ENCODE measurements at places on chromosomes 13 and 19. TPM values are rescaled to one million over a fixed set of nuclear protein-coding genes. Genes with fewer than 3 reads are reported as not detected.
A peak's percentile ranks its signal among the peaks of the same experiment; 100 is the strongest.

DNA sequence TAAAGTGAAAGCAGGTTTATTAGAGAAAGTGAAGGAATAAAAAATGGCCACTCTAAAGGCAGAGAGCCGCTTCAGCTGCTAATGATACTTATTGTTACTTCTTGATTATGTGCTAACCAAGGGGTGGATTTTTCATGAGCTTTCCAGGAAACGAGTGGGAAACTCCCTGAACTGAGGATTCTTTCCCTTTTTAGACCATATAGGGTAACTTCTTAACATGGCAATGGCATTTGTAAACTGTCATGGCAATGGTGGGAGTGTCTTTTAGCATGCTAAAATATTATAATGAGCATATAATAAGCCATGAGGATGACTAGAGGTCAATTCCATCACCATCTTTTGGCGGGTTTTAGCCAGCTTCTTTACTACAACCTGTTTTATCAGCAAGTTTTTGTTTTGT is 890.0 kb downstream of the UQCRFS1 start:
- no peak overlapping the region for H3K4me3 ChIP-seq
- no peak overlapping the region for H3K27ac ChIP-seq
- H3K36me3 ChIP-seq, result no peaks in the 10 kb centered on the region
- DNase-seq, result no peak
- peaks cover 1% of the 10 kb centered on the region for H3K27me3 ChIP-seq

NLRP7 gene
- 0.69 TPM for total RNA-seq

CYP2A6 gene
- not detected for total RNA-seq

DNA sequence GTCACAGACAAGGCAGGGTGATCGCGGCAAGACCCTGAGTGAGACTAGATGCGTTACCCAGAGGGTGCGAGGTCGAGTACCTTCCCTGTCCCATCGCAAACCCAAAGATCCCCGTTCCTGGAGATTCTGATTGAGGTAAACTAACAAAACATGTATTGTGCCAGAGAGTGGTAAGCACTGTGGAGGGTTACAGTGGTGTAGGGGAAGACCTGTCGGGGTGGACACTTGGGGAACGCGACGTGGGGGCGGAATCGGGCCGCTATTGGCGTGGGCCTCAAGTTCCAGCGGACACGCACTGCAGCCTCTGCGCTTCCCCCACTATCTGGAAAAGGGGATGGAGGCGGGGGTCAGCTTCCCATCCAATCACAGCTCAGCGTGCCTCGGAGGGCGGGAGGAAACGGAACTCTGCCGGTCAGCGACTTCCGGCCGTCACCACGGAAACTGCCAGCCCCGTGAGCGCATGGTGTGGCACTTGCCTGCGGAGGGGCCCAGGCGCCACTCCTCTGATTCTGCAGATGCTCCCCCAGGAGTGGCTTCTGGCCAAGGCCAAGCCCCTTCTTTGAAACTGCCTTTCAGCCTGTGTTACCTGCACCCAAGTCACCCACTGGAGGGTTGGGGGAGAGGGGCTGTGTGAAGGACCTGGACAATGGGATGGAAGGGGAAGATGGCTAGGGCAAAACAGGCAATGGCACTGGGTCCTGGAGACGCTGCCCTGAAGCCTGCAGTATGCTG is 1.0 kb upstream of the UBE2M start:
- peaks cover 27% of the 10 kb centered on the region for H3K27me3 ChIP-seq
- DNase-seq, result peak; percentile 74
- H3K27ac ChIP-seq, result peak overlapping the region; percentile 99
- H3K4me1 ChIP-seq, result peaks cover 29% of the 10 kb centered on the region
- H3K36me3 ChIP-seq, result peaks cover 32% of the 10 kb centered on the region

GRCh38 chr13:75258159-75258782 is 223.7 kb downstream of the TBC1D4 start:
- peaks cover 5% of the 10 kb centered on the region for H3K4me1 ChIP-seq
- H3K36me3 ChIP-seq, result no peaks in the 10 kb centered on the region
- H3K27ac ChIP-seq, result no peak overlapping the region
- H3K4me3 ChIP-seq, result no peak overlapping the region

CCNE1 gene
- total RNA-seq, result 2.3 TPM

PPM1N gene
- total RNA-seq, result 0.33 TPM

DNA sequence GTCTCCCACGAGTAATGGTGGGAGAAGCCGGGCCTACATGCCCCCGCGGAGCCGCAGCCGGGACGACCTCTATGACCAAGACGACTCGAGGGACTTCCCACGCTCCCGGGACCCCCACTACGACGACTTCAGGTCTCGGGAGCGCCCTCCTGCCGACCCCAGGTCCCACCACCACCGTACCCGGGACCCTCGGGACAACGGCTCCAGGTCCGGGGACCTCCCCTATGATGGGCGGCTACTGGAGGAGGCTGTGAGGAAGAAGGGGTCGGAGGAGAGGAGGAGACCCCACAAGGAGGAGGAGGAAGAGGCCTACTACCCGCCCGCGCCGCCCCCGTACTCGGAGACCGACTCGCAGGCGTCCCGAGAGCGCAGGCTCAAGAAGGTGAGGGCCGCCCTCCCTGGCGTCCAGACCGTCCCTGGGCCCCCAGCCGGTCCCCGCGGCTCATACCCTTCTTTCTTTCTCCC is 1.4 kb upstream of the USF2 start:
- H3K4me3 ChIP-seq, result peak overlapping the region; percentile 94
- DNase-seq, result peak; percentile 24
- peaks cover 7% of the 10 kb centered on the region for H3K27me3 ChIP-seq
- H3K27ac ChIP-seq, result peak overlapping the region; percentile 48
- peaks cover 6% of the 10 kb centered on the region for H3K4me1 ChIP-seq

NCR1 gene
- not detected for total RNA-seq

- peaks cover 40% of the 10 kb centered on the region for H3K4me1 ChIP-seq
- no peak for DNase-seq
- H3K27me3 ChIP-seq, result peaks cover 6% of the 10 kb centered on the region
- H3K27ac ChIP-seq, result no peak overlapping the region
- peak overlapping the region; percentile 35 for H3K4me3 ChIP-seq
- H3K36me3 ChIP-seq, result peaks cover 4% of the 10 kb centered on the region
Observed at GRCh38 chr13:51613535-51613934, 29.3 kb downstream of the WDFY2 start.

DNA sequence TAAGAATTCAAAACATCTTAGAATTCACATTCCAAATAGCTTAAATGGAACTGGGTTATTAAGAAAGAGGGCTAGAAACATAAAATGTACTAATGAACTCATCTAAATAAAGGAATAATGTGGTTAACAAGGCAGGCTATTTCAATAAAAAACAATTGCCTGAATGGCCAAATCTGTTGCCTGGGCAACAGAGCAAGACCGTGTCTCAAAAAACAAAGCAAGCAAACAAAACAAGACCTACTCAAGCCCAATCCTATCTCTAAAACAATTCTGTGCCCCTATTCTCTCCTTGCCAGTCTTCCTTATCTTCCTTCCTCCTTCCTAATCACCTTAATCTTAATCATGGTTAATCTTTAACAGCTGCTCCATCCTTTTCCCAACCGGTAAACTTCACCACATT is 12.1 kb downstream of the IGFL1 start:
- H3K4me1 ChIP-seq, result peaks cover 11% of the 10 kb centered on the region
- peaks cover 2% of the 10 kb centered on the region for H3K27me3 ChIP-seq
- H3K27ac ChIP-seq, result peak overlapping the region; percentile 87
- no peak for DNase-seq

DNA sequence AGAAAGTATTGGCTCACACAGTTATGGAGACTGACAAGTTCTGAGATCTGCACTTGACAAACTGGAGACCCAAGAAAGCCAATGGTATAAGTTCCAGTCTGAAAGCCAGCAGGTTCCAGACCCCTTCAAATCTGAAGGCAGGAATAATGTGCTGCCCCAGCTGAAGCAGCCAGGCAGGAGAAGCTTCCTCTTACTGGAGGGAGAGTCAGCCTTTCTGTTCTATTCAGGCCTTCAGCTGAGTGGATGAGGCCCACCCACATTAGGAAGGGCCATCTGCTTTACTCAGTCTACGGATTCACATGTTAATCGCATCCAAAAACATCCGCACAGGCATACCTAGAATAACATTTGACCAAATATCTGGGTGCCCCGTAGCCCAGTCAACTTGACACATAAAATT is 8.2 kb upstream of the VWA8 start:
- peaks cover 6% of the 10 kb centered on the region for H3K4me1 ChIP-seq
- DNase-seq, result no peak
- no peaks in the 10 kb centered on the region for H3K27me3 ChIP-seq
- no peak overlapping the region for H3K4me3 ChIP-seq
- no peak overlapping the region for H3K27ac ChIP-seq

PVR gene
- 14.8 TPM for total RNA-seq

DNA sequence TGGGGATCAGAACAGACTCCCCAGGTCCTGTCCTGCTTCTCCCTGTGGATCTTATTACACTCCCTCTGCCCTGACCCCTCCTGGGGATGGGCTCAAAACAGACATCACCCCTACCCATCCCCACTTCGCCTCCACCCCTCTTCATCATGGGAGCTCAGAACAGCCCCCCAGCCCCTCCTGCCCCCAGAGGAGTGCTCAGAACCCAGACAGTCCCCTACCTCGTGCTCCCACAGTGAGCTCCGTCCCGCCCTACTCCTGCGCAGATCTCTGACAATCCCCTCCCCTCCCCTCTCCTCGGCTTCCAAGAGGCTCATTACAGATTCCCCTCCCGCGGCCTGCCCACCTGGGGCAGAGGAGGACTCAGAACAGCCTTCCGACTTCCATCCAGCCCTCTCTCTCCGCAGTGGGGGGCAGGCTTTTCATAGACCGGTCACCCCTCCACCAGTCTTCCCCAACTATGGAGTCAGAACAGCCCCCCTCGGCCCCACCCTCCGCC is 6.1 kb downstream of the NXNL1 start:
- H3K4me1 ChIP-seq, result no peaks in the 10 kb centered on the region
- no peak overlapping the region for H3K4me3 ChIP-seq
- H3K27ac ChIP-seq, result no peak overlapping the region
- H3K36me3 ChIP-seq, result no peaks in the 10 kb centered on the region
- DNase-seq, result no peak
- H3K27me3 ChIP-seq, result peaks cover 9% of the 10 kb centered on the region

DNA sequence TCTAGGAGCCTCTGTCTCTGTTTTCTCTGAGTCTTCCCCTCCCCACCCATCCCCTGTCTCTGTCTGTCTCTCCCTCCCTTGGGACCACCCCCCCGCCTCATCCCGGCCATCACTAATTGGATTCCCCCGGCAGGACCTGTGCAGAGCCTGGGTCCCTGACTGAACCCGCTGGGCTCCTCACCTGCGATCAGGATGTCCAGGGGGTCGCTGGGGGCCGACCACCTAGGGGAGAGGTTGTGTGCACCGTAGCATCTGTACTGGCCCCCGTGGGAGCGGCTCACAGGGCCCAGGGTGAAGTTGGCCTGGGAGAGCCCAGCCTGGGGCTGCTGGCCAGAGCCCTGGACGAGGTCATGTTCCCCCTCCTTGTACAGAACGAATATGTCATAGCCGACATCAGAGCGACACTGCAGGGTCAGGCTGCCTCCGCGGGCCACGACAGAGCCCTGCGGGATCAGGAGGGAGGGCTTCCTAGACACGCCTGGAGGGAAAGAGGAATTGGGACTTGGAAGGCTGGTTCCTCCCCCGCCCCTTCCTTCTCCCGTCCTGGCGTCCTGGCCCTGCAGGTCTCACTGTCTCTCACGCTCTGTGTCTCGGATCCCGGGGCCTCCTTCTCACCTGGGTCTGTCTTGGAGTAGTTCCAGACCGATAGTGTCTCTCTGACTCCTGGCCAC is 1.8 kb downstream of the LILRB5 start:
- peak overlapping the region; percentile 70 for H3K4me3 ChIP-seq
- peaks cover 4% of the 10 kb centered on the region for H3K4me1 ChIP-seq
- no peaks in the 10 kb centered on the region for H3K36me3 ChIP-seq

DNA sequence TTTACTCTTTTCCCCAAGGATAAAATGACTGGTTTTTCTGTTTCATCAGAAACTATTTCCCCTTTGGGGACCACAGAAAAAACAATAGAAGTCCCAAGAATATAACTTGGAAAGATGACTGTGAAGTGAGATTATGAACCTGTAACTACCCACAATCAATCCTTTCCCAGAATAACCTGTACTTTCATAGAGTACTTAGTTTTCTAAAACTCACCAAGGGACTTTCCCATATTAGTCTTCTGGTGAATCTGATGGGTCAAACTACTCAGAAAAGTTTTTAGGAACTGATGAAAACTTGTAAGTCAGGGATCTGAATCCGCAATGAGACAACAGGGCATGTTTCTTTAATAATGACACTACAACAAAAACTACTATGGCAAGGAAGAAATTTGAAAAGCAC is 62.6 kb downstream of the STK24 start:
- H3K27me3 ChIP-seq, result no peaks in the 10 kb centered on the region
- H3K4me3 ChIP-seq, result no peak overlapping the region
- peaks cover 16% of the 10 kb centered on the region for H3K4me1 ChIP-seq

CD37 gene
- not detected for total RNA-seq

RAB4B gene
- 29.2 TPM for total RNA-seq
